Activated gamma-delta T cell treated with anti-CD3 and anti-CD28 coated beads, Interleukin-2, amount 50 U/mL, for 16 hours (primary cell): ENCODE measurements at places on chromosomes 7 and 10.

DNA sequence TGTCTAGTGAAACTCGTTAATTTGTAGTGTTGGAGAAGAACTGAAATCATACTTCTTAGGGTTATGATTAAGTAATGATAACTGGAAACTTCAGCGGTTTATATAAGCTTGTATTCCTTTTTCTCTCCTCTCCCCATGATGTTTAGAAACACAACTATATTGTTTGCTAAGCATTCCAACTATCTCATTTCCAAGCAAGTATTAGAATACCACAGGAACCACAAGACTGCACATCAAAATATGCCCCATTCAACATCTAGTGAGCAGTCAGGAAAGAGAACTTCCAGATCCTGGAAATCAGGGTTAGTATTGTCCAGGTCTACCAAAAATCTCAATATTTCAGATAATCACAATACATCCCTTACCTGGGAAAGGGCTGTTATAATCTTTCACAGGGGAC, 187.6 kb downstream of the CFTR start:
- no peak for DNase-seq

GRCh38 chr10:82056391-82056790, 181.4 kb downstream of the NRG3 start:
- DNase-seq: no peak

DNA sequence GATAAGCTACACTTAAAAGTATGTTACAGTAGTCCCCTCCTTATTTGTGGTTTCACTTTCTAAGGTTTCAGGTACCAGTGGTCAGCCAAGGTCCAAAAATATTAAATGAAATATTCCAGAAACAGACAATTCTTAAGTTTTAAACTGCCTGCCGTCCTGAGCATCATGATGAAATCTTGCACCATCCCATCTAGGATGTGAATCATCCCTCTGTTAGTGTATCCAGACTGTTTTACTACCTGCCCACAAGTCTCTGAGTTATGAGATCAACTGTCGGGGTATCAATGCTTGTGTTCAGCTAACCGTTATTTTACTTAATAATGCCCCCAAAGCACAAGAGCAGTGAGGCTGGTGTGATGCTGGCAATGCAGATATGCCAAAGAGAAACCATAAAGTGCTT, 11.4 kb downstream of the KDM7A start:
- no peak for DNase-seq

GRCh38 chr7:44769376-44769775, 20.7 kb downstream of the ZMIZ2 start:
- no peak for DNase-seq

DNA sequence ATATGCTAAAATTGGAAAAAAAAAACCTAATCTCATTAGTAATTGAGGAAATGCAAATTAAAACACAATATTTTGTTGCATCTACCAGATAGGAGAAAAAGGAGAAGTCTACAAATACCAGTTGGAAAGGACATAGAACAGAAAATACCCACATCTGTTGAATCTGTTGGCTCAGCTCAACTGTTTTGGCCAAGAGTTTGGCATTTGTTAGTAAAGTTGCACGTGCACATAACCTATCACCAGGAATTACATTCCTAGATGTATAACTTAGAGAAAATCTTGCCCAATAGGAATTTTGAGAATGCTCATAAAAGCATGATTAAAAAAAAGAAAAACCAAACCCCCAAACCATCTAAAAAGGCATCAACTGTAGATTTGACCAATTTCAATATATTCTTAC, 282.1 kb upstream of the BMPER start:
- no peak for DNase-seq

DNA sequence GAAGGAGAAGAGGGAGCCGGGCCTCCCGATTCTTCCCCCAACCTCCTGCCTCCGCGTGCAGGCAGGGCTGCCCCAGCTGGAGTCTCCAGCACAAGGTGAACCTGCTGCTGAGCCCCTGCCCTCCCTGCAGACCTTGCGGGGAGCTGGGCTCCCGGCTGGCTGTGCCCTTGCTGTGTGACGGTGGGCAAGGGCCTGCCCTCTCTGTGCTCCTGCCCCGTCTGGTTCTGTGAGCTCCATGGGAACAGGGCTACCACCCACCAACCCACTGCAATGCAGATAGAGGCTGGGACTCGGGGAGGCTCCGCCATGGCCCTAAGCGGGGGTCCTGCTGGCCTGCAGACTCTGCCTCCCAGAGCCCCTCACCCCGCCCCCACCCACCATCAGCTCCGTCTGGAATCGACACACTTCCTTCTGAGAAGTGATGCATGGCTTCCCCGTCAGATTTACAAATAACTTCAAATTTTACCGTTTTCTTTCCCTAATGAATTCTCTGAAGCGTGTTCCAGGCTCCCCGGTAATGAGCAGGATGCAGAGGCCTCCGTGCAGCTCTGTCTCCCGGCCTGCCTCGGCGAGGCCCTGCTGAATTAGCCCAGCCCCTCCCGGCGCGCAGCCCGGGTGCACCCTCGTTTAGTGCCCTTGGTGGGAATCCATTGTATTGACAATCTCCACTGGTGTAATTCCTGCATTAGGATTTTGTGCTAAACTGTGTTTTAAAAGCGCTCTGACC, 111.0 kb downstream of the MICALL2 start:
- no peak for DNase-seq

DNA sequence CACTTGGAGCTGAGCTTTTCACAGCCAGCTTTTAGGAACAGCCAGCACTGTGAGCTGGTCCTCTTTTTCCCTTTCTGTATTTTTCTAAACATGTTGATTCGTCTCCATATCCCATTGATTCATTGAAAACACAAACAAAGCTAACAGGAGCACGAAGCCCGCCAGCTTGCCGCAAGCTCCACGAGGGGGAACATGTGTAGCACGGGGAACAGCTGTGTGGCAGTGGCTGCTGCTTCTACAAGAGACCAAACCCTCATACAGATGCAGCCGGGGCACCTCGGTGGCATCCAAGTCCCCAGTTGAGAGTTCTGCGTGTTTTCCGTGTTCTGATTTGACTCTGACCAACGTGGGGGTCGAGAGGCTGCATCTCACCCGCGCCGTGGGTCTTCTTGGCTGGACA, 80.8 kb upstream of the SH2B2 start:
- DNase-seq: no peak

DNA sequence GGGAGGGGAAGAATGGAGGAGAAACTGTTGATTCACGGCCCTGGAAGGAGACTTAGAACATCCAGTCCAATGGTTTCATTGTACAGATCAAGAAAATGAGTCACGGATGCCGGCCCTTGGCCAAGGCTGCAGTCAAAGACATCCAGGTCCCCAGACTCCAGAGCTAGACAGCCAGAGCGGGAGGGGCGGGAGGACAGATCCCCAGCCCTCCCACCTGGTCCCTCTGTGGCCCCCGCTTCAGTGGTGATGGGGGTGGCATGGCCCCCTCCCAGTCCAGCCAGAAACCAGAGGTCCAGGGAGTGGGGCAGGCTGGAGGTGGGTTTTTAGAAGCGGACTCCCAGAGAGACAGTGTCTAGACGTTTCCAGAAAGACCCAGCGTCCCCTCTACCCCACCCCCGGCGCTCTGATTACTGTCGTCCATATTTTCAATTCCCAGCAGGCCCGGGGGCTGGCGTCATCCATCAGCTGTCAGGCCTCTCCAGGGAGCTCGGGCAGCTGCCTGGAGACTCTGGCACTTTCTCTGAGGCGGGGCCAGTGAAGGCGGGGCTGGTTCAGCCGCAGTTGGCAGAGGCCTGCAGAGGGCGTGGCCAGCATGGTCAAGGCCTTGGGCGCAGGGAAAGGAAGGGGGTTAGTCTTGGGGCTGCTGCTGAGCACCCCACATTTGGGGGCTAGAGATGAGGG, 8.0 kb upstream of the HSPB1 start:
- no peak for DNase-seq

DNA sequence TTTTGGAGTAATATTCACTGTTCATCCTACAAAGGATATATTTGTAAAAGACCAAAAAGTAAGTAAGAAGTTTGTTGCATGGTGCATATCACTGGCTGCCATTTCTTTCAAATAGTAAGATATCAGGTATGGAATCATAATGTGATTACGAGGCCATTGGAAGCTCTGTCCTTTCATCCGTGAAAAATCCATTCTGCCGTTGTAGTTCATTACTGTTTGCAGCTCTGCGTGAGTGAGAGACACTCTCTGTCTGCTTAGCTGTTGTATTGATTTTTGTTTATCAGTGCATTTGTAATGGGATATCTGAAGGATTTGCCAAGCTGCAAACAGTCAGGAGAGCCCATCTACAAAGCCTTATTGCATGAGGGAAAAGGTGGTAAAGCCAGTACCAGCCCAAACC, 44.1 kb upstream of the SLC39A12 start:
- DNase-seq: no peak

DNA sequence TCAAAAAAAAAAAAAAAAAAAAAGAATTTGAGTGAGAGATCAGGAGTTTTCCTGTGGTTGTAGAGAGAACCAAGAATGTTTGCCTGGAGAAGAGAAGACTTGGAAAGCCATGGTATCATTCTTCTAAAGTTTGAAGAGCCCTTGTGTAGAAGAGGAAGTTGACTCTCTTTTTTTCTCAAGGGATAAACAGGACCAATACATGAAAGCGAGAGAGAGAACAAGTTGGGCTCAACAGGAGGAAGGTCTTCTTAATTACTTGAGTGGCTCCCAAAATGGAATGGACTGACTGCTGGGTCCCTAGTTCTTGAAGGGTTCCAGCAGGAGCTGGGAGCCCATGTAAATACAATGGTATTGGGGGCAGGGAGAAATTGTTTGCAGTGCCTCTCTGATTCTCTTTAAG, 173.3 kb upstream of the ADO start:
- no peak for DNase-seq

DNA sequence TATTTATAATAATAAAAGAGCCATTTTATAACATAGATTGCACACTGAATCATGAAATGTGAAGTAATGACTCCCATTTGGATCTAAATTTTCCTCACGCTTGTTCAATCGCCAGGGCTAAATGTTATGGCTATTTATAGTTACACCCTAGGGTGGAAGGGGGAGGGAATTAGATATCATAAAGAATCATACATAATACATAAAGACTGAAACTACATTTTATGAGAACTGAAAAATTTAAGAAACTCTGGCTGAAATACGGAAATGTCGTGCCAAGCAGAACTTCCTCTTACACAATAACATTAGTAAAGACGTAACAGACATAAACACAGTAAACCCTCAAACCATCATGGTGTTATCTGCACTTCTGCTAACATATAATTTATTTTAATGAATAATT, 327.5 kb upstream of the PHF14 start:
- no peak for DNase-seq

DNA sequence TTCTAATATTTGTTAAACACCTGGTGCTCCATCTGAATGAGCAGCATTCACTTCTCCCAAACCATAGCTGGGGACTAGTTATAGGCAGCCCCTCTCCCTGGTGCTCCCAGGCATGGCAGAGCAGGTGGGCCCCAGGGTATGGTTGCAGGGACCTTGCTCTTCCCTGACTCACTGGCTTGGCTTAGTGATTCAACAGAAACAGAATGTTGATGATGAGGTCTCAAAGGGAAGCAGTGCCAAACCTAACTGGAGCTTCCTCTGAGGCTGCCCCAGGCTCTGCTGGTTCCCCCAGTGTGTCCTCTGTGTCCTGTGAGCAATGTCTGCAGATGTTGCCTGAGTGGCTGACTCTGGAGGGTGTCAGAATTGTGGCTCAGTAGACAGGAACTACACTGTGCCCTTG, 3.7 kb downstream of the GPR26 start:
- DNase-seq: no peak

DNA sequence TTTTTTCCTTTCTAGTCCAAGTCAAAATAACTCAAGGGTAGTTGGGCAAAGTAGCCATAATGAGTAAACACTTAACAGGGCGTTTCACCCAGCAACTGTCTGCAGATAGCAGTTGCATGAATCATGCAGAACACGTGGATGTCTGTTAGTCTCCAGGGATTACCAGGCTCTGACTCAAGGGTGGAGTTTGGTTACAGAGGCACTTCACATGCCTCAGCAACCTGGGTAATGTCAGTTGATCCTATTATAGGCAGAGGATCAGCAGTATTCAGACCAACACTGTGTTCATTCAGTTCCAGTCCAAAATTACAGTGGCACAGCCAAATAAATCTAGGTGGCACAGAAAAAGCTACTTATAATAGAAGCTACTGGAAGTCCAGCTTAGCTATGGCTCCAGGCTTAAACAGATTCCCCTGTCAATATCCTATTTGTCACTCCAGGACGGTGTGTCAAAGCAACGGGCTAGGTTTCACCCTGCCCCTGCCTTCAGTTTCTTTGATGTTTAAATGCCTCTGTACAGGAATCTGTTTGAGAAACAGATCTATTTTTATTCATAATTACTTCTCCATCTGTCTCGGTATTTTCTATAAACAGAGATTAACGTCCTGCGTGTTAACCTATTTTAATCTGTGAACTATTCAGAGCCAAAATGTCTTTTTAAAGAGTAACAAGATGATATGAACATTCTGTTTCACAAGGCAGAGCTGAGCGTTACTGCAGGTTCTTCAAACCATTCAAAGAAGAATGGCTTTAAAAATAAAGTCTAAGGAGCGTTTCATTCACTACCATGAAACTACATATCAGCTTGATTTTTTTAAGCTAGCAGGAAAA, 162.6 kb upstream of the AKR1E2 start:
- no peak for DNase-seq

GRCh38 chr7:130708001-130708400, 21.7 kb upstream of the TSGA13 start:
- DNase-seq: no peak

- no peak for DNase-seq
These were observed 576.5 kb downstream of the PTPRN2 start for GRCh38 chr7:158010961-158011693.

GRCh38 chr10:19169684-19170083, 121.1 kb downstream of the MALRD1 start:
- DNase-seq: no peak

GRCh38 chr7:65820287-65820950, 52.5 kb upstream of the VKORC1L1 start:
- no peak for DNase-seq

GRCh38 chr10:35040760-35041501, 49.2 kb downstream of the CUL2 start:
- DNase-seq: no peak

- no peak for DNase-seq
These were observed 7.8 kb downstream of the NOD1 start for GRCh38 chr7:30470771-30471170.

GRCh38 chr10:132910186-132910880, 32.0 kb downstream of the CFAP46 start:
- no peak for DNase-seq

DNA sequence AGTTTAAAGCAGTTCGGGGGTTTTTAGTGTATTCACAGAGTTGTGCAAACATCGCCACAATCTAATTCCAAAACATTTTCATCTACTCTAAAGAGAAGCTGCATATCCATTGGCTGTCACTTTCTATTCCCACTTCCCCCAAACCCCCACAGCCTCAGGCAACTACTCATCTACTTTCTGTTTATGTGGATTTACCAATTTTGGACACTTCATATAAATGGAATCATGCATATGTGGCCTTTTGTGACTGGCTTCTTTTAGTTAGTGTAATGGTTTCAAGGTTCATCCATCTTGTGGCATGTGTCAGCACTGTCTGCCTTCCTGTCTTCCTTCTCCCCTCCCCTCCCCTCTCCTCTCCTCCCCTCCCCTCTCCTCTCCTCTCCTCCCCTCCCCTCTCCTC, 78.5 kb upstream of the FZD1 start:
- no peak for DNase-seq

GRCh38 chr10:59582780-59583179, 126.9 kb downstream of the SLC16A9 start:
- no peak for DNase-seq

- no peak for DNase-seq
These were observed 11.3 kb downstream of the GPRIN2 start for GRCh38 chr10:46544989-46545791.

GRCh38 chr10:89389254-89389653, 3.2 kb upstream of the IFIT1 start:
- DNase-seq: no peak

- DNase-seq: no peak
These were observed 291.4 kb downstream of the PTPRN2 start for GRCh38 chr7:158295966-158296797.
